Mesothelial cell of epicardium (in vitro differentiated cells): ENCODE measurements at places on chromosomes 7 and 10.
A peak's percentile ranks its signal among the peaks of the same experiment; 100 is the strongest.

GRCh38 chr7:25116621-25117020 is 8.4 kb downstream of the CYCS start:
- DNase-seq = no peak
- H3K27ac ChIP-seq = no peak overlapping the region
- no peaks in the 10 kb centered on the region for H3K4me1 ChIP-seq
- H3K36me3 ChIP-seq = peaks cover 10% of the 10 kb centered on the region
- H3K27me3 ChIP-seq = no peaks in the 10 kb centered on the region

DNA sequence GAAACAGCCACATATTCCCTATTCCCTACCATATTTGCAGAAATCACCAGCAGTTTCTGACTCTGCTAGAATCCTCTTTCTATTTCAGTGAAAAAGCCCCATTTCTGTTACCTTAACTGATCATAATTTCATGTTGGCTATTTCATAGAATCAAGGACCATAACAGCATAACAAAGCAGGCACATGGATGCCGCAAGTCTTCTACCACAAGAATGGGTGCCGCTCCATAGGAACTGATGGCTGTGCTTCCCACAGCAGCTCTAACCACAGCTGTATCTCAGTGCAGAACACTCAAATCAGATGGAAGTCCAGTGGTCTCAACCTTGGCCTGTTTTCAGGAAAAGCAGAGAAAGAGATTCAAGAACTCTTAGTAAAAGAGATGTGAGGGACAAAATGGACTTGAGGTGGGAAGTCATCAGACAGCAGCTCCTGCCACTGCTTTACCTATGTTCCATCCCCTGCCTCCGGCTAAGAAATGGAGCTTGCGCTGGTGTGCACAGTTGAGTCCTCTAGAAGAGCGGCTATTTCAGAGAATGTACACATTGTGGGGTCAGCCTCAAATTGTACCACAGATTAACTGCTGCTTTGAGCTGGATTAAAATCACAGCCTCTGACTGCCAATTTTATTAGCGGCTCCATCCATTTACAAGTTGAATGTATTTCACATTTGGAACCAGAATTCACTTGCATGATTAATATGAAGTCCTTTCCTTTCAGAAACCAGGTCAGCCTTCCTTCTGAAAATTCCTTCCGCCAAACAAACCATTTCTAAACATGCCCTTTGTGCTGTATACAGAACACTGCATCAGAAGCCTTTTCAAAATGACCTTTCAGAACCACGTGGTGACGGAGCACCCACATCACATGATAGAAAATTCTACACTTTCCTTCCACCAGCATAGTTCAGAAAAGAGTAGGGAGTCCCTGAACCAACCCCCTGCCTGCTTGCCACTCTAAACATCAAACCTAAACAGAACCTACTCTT is 7.7 kb downstream of the PTPRN2 start:
- H3K4me3 ChIP-seq = no peak overlapping the region
- no peak for DNase-seq
- no peaks in the 10 kb centered on the region for H3K36me3 ChIP-seq
- no peak overlapping the region for H3K27ac ChIP-seq
- peaks cover 23% of the 10 kb centered on the region for H3K27me3 ChIP-seq

DNA sequence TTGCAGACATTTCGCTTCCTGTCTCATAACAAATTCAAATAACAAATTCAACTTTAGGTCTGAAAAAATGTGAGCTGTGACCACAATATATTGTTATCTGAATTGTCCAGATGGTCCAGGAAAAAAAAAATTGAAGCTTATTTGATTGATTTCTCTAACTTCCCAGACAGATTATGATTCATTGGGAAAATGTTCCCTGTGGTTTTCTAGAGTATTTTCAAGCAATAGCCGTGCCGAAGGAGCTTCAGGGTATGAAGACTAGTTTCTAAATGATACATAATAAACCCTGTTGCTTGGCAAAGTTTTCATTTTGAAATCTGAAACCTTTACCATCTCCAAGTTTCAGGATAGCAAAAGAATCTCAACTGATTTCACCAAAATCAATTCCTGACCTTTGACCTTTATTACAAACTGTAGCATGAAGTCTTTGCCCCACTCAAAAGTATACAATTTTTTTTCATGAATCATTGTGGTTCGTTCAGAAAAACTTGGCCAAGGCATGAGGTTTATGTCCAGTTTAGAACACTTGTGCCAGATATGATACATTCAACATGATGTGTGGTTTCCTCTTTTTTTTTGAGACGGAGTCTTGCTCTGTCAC is 109.9 kb downstream of the JCAD start:
- no peak overlapping the region for H3K4me3 ChIP-seq
- H3K36me3 ChIP-seq = no peaks in the 10 kb centered on the region
- DNase-seq = no peak
- H3K27ac ChIP-seq = peak overlapping the region; percentile 92
- no peaks in the 10 kb centered on the region for H3K27me3 ChIP-seq

DNA sequence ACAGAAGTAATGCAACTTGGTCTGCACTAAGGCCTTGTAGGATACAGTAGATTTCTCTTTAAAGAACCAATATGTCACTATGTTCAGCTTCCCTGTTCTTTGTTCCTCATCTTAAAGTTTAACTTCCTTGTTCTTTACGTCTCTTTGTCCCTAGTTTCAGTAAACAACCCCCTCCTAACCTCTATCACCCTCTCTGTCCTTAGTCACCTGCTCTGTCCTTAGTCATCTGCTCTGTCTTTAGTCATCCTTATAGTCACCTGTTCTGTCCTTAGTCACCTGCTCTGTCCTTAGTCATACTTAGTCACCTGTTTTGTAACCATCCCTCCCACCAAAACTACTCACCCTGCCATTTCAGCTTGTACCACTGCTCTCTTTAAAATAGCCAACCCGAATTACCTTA is 144.6 kb upstream of the TMEM106B start:
- no peak overlapping the region for H3K4me3 ChIP-seq
- no peaks in the 10 kb centered on the region for H3K27me3 ChIP-seq
- peaks cover 10% of the 10 kb centered on the region for H3K36me3 ChIP-seq
- H3K4me1 ChIP-seq = peaks cover 27% of the 10 kb centered on the region
- peak overlapping the region; percentile 15 for H3K27ac ChIP-seq

- H3K4me3 ChIP-seq = no peak overlapping the region
- H3K36me3 ChIP-seq = no peaks in the 10 kb centered on the region
- H3K27me3 ChIP-seq = no peaks in the 10 kb centered on the region
- H3K27ac ChIP-seq = no peak overlapping the region
- no peaks in the 10 kb centered on the region for H3K4me1 ChIP-seq
- DNase-seq = no peak
These were observed 144.7 kb downstream of the ALOX5 start for GRCh38 chr10:45518741-45519140.
